ENCODE measurements at places on chromosomes 1 and 21.

- DNase-seq, result no peak
Measured at GRCh38 chr1:236618507-236618906, 14.2 kb upstream of the HEATR1 start.

GRCh38 chr1:62781841-62782543, 1.9 kb upstream of the ATG4C start:
- peak; percentile 38 for DNase-seq

DNA sequence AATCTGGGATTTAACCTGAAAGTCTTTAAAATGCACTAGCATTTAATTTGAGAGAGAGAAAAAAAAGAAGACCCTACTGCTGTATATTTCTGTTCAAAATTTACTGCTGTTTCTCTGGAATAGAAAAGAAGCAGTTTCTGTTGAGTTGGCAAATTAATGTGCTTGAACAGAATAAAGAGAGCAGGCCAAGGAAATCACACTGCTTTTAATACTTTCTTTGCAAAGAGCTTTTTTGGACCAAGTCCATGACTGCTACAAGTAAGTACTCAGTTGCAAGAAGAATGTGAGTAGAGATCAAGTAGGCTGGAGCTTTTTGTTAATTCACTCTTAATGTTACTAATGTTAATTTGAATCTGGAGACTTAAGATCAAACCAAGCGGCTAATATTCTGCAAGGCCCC, 336.2 kb upstream of the SGIP1 start:
- DNase-seq, result no peak

- DNase-seq, result peak; percentile 52
Measured at GRCh38 chr1:153349363-153350320, 1.0 kb upstream of the PGLYRP4 start.

DNA sequence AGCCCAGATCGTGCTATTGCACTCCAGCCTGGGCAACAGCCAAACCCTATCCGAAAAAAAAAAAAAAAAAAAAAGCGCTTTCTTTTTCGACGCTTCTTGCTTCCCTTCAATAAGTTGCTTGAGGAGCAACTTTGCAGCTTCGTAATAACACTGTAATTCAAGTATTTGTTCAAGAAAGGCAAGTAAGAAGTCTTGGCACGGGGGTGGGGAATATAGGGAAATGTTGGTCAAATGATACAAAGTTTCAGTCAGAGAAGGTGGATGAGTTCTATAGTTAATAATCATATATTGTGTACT, 871 bp upstream of the PSMA5 start:
- DNase-seq, result no peak

- no peak for DNase-seq
Measured at GRCh38 chr1:88239205-88239604, 444.9 kb upstream of the PKN2 start.

DNA sequence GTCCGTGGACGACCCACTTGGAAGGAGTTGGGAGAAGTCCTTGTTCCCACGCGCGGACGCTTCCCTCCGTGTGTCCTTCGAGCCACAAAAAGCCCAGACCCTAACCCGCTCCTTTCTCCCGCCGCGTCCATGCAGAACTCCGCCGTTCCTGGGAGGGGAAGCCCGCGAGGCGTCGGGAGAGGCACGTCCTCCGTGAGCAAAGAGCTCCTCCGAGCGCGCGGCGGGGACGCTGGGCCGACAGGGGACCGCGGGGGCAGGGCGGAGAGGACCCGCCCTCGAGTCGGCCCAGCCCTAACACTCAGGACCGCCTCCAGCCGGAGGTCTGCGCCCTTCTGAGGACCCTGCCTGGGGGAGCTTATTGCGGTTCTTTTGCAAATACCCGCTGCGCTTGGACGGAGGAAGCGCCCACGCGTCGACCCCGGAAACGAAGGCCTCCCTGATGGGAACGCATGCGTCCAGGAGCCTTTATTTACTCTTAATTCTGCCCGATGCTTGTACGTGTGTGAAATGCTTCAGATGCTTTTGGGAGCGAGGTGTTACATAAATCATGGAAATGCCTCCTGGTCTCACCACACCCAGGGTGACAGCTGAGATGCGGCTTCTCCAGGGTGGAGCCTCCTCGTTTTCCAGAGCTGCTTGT, 32.4 kb downstream of the PRMT2 start:
- DNase-seq, result no peak

GRCh38 chr1:231351816-231352215, 13.7 kb downstream of the SPRTN start:
- DNase-seq, result no peak

DNA sequence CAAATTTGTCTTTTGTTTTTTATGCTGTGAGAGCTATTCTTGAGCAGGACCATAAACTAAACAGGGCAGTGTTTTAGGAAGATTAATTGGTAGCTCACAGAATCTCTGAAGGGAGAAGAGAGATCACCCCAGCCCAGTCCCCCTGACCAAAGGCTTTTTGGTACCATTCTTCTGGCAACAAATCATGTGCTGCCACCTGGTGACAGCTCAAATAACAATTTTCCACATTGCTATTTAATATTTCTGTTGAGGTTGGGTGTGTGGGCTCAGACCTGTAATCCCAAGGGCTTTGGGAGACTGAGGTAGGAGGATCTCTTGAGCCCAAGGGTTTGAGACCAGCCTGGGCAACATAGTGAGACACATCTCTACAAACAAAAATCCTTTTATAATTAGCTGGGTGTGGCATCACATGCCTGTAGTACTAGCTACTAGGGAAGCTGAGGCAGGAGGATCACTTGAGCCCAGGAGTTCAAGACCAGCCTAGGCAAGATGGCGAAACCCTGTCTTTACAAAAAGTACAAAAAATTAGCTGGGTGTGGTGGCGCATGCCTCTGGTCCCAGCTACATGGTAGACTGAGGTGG, 2.2 kb upstream of the TESK2 start:
- peak; percentile 51 for DNase-seq

DNA sequence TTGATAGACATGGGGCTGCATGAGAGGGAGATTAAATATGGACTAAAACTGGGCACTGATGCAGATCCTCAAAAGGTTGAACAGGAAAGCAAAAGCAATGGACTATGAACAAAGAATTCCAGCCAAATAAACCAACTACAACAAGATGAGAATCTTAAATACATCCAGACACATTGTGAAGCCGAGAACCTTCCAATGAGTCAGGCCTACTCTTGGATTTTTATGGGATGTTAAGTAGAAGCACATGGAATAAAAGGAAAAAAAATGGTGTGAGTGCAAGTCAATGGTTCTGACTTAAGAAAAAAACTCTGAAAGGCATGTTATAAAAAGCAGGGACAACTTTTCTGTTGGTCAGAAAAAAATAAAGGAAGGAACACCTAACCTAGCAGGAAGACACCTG, 227.2 kb downstream of the DPYD start:
- no peak for DNase-seq

- no peak for DNase-seq
Measured at GRCh38 chr21:38858026-38858811, 52.5 kb downstream of the ETS2 start.

DNA sequence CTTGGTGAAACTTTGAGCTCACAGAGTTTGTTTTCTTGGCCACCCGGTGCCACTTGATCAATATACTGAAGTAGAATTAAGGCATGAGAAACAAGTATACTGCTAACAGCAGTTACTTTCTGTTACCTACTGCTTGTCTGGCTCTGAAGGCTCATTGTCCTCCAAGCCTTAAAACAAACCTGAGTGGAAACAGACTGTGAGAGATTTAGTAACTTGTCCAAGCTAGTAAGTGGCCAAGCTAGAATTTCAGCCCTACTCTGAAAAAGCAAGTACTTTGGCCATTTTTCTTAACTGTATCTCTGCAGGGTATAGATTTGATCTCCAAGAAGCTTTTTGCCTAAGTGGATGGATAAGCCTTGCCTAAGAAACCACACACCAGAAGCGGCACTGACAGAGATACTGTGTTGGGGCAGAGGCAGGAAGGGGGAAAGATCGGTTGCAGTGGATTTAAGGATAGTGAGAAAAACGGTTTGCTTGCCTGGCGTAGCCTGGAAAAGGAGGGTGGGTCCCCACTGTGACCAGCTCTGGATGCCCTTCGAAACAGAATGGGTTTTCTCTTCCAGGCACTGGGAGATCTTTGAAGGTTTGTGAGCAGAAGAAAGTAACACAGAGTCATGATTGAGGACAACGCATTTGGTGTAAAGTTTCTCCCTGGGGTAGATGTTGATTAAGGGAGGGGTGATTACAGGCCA, 2.1 kb upstream of the MACO1 start:
- no peak for DNase-seq

DNA sequence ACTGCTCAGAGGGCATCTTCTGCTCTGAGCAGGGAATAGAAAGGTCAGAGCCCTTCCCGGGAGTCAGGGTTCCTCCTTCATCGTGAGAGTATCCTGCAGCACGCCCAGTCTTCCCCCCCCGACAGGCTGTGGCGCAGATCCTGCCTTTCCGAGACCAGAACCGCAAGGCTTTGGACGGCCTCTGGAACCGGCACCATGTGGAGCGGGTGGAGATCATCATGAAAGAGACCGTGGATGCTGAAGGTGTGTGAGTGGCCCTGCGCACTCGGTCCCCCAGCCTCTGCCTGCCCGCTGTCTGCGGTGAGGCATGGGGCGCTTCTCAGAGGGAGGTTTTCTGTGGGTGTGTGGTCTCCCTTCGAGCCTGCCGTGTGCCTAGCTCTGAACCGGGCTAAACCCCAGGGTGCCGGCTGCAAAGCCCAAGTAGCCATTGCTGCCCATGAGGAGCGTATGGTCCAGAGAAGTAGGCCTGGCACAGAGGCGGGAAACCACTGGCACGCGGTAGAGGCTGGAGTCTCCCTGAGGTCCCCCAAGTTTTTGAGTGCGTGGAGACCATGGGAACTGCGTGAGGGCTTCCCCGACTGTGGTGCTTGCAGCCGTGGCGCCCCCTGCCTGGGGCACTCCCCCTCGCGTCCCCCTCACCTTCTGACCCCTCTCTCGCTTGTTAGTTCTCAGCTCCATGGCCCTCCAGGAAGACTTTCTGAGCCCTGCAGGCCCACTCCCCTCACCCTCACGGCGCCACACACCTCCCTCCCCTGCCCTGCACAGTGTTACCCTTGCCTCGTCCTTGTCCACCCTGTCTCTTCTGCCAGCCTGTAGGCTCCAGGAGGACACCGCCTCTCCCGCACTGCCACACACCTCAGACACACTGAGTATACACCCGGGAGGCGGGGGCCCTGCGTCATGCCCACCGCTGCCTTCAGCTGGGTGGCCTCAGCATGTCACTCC, 12.5 kb downstream of the H6PD start:
- no peak for DNase-seq

DNA sequence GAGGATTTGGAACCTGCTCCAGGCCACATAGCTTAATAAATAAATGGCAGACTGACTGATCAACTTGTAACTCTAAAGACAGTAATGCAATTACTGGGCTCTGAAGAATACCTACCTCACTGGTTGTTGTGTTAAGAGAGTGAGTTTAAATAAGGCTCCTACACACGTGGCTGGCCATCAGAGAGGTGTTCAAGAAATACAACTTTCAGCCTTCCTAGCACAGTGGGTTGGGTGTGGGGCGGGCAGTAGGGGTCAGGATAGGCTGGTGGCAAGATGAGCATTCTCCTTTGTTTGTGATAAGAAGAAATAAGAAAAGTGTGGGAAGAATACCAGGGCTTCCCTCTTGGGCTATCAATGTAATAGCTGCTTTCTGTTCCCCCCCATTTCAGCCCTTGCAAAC, 151.3 kb downstream of the DAB1 start:
- no peak for DNase-seq

GRCh38 chr21:46317710-46318463, 5.8 kb downstream of the C21orf58 start:
- no peak for DNase-seq

DNA sequence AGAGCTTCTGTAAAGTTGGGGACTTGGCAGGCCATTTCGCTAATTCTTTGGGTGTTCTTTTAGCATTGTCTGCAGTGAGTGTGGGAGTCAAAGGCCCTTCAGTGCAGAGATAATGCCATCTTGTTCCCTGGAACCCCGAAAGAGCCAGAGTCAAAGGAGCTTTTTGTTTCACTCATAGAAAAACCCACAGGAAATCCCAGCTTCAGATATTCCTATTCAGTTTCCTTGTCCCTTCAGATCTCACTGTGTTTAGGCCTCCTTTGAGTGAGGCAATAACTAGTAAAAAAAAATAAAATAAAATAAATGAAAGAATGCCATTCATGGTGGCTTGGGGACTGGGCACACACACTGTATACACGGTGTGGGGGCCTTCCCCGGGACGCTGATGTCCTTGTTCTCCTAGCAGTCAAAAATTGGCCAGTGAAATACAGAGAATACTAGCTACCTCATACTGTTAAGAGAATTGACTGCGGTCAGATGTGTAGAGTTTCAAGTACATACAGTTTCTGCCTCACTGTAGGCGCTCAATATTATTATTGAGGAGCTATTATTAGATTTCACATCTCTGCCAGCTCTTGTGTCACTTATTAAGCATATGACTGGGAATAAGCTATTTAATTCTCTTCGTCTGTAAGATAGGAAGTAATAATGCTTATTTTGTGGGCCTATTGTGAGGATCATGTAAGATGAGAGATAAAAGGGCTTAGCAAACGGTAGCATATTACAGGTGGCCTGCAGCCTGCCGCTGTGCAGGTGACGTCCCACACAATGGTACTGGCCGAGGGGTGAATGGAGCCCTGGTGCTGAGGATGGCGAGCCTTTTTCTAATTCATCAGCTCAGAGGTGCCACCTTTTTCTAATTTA, 16.7 kb downstream of the DISC1 start:
- no peak for DNase-seq

DNA sequence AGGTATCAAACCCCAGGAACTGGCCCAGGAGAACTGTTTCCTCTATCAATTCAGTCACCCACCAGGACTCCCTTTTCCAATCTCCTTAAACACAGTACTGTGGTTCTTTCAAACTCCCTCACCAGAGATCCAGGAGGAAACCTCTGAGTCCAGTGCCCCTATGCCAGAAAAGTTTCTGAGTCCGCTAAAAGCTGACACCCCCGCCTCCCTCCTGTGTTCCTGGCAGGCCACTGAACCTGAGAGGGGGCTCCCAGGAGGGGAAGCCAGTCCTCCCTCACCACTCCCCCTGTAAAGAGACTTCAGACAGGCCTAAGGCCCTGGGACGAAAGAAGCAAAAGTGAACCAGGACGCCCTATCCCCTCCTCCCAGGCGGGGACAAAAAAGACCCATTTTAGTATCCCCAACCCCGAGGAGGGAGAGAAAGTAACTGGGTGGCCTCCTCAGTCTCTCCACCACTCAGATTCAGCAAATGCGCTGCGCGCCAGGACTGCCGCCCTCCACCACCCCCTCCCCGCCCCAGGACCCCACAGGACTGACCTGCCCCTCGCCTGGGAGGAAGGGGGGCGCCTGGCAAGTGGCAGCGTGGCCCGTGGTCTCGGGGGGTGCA, 624 bp downstream of the SLC41A1 start:
- no peak for DNase-seq

DNA sequence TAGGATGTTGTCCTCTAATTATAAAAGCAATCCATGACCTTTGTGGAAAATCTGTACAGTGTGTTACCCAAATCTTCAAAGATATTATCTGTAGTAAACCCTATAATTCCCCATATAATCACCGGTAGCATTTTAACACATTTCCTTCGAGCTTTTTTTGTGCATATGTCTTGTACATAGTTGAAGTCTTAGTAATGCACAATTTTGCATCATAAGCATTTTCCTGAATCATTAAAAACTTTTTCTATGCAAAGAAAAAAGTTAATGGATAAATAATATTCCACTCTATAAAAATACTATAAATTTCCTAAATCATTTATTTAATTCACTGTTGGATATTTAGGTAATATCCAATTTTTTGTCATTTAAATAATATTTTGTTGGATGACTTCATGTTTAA, 201.7 kb downstream of the RRAGC start:
- DNase-seq, result no peak

GRCh38 chr1:204376919-204377799, 17.4 kb upstream of the PLEKHA6 start:
- no peak for DNase-seq

GRCh38 chr1:114668784-114669561, 876 bp downstream of the DENND2C start:
- DNase-seq, result no peak
